Stimulated activated naive CD4-positive, alpha-beta T cell treated with Interleukin-2 at 50 U/mL for 16 hours (primary cell): ENCODE measurements at places on chromosomes 4 and X.
A peak's percentile ranks its signal among the peaks of the same experiment; 100 is the strongest.

DNA sequence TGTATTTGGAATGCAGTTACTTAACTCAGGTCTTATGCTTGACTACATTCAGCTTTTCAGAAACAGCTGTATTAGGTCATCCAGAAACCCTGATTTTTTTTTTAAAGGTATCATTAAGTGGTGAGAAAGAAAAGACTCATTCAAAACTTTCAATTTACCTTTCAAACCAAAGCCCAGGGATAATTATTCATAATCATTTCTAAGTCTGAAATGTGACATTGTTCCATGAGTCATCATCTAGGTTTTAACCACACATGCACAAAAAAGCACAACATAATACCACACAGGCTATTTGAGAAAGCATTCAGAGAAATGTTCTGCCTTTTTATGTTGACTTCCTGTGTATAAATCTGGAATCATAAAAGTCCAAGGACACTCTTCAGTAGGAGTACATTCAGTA, 288.2 kb downstream of the IL1RAPL2 start:
- no peak for DNase-seq

DNA sequence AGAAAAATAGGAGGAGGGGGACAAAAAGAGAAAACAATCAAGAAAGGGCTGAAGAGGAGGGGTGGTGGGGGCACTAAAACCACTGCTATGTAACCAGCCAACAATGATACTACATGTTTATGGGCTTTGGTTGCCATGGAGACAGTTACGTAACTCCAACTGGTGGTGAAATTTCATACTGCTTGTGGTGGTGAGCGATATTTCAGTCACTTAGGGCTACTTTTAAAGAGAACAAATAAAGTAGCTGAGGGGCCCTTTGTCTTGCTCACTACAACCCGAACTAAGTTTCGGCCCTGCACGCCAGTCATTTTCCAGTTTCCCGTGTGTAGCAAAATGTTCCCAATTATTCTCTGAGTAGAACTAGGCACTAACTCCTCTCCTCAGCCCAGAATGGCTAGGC, 275.2 kb upstream of the EDA2R start:
- no peak for DNase-seq

- no peak for DNase-seq
Measured at GRCh38 chr4:122978789-122979188, 56.4 kb upstream of the NUDT6 start.

DNA sequence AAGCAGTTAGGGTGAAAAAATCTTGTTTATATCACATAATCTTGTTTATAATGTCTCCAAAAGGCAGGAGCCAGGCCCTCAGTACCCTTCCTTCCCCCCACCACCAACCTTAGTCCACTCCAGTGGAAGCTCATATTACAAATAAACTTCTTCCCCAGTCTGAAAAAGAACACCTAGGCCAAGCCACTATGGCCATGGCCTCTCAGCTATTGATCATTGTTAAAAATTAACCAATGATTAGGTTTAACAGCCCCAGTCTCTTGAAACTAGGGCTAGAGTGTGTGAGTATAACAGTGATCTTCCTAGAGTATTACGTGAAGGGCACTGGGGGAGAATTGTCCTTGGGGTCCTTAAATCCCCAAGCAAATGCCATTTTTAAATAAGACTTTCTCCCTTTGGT, 411.9 kb upstream of the EDA2R start:
- DNase-seq = no peak

GRCh38 chr4:18100657-18101056, 79.1 kb upstream of the LCORL start:
- DNase-seq = no peak

GRCh38 chr4:185598846-185599552, 63.7 kb upstream of the PDLIM3 start:
- no peak for DNase-seq

DNA sequence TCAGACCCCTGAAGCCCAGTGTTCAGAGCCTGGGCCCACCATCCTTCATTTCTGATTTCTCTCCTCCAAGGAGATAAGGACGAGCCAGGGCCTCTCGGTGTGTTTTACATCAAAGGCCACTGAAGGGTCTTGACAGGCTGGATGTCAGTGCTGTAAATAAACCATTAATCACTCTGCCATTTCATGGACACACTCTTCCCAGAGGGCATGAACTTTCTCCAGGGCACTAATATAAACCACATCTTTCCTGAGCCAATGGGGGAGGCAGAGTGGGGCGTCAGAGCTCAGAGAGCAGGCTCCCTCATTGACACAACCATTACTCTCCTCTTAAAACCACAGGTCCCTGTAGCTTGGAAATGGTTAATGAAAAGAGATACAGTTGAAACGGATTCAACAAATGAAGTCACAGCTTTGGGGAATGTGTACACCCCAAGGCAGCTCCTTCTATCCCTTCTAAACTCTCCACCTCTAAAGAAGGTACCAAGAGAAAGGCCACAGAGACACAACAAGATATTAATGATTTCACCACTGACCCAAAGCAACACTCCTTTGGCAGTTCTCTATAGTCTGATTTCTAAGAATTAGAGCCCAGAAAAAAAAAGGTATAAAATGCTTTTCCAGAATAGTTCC, 200.6 kb downstream of the CHIC2 start:
- no peak for DNase-seq

DNA sequence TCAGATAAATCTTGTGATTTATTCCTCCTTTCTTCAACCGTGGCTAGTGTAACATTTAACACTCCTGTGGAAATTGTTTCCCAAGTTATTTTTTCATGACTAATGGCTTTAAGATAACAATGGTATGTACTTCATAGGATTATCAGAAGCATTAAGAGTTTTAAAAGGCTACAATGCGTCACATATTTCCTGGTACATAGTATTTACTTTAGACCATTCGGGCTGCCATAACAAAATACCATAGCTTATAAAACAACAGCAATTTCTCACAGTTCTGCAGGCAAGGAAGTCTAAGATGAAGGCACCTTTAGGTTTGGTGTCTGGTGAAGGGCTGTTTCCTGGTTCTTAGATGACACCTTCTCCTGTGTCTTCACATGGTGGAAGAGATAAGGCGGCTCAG, 158.6 kb downstream of the PAPSS1 start:
- DNase-seq = no peak

DNA sequence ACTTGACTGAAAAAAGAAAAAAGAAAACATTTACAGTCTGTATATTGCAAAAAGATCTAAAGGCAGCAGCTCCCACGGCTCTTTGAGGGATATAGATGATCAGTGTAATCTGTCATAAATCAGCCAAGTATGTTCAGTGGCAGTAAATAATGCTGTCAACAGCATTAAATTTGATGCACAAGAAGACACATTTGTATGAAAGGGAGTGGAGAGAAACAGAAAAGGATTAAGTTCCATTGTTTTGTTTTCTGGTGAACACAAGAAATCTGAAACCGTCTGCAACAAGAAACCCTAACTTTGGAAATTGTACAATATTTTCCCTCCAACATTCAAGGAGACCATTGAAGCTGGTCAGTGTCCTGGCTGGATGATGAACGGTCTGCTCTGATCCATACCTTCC, 27.6 kb upstream of the C1QTNF7 start:
- no peak for DNase-seq

GRCh38 chr4:24108567-24108966, 218.7 kb upstream of the PPARGC1A start:
- DNase-seq = no peak

DNA sequence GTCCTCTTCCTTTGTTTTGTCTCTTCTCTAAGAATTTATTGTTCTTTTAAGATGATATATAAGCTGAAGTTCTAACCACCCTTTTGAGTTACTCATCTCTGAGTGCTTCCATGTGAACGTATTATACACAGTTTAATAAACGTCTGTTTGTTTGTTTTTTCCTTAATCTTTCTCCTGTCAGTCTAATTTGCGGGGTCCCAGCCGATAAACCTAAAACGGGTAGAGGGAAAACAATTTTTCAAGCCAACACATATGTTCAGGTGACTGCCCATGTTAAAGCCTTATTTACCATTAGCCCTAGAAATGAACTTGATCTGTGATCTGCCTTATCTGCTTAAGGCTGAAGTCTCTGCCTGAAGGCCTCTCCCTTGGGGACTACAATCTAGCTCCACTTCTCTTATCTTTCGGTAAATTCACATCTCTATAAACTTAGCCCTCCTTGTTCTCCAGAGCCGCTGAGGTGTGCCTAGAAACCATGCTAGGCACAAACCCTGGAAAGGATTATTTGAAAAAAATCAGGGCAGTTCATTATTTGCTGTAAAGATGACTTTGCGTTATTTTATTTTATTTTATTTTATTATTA, 158.8 kb downstream of the CAMK2D start:
- no peak for DNase-seq

GRCh38 chrX:37685381-37686359, at the start of gene XK:
Gene XK (plus strand): TSS chrX:37685791. CDS start chrX:37685962, 171 bp downstream.
- peak; percentile 31 for DNase-seq

GRCh38 chr4:139144161-139144859, 32.7 kb downstream of the ELF2 start:
- no peak for DNase-seq

DNA sequence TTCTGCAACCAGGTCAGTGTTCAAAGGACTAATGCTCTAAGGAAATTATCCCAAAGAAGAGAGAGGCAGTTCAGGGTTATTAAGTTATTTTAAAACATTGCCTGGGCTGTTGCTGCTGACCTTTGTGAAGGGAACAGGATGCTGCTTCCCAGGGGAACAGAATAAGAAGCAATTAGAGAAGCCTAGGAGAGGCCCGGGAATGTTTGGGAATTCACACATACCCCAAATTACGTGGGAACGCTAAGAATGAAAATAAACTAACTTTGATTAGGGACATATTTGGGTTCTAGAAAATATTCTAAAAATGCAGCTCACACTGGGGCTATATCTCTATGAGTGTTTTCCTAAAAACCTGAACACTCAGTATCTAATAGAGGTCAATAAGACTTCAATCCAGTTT, 243.1 kb upstream of the FTHL17 start:
- DNase-seq = no peak

DNA sequence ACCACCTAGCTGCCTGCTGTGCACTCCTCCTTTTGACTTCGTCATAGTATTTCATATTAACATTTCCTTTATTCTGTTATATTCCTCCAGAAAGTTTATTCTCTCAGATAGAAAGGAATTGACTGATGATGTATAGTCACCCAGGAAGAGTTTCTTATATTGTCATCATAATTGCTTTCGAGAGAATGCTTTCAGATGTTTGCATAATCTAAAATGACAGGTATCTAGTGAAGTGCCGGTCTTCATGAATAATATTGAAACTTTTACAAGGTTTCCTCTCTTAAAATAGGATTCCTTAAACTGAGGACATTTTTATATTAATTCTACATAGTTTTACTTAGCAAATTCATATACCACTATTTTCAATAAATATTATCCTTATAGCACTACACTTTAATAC, 10.1 kb downstream of the SEC24D start:
- no peak for DNase-seq

DNA sequence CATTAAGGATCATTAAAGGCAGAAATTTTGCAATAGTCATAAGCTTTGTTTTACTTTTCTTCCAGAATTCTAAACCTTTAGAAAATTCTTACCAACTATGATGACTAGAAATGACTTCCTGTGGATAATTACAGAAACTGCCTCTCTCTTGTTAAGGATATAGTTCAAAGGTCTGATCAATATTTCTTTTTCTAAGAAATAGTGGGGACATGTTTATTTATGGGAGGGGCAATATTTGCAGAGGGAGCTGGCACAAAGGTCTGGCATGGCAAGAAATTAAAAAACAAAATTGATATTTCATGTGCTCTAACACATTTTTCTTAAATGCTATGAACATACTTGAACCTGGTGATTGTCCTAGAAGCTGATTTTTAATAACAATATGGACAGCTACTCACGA, 448.9 kb downstream of the KCTD8 start:
- no peak for DNase-seq

DNA sequence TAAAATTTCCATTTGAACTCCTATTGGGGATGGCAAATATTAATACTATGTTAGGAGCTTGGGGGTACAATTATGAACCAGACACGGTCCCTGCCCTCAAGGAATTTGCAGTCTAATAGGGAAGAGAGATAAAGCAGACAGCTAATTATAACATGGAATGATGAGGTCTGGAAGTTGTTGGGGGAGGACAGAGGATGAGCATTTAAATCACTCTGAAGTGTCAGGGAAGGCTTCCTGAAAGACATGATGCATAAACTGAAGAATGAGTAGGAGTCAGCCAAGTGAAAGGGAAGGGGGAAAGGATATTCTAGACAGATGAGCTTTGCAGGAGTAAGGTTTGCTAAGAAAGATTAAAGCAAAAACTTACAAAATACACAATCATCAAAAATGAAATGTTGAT, 15.9 kb downstream of the PLAC1 start:
- DNase-seq = no peak

DNA sequence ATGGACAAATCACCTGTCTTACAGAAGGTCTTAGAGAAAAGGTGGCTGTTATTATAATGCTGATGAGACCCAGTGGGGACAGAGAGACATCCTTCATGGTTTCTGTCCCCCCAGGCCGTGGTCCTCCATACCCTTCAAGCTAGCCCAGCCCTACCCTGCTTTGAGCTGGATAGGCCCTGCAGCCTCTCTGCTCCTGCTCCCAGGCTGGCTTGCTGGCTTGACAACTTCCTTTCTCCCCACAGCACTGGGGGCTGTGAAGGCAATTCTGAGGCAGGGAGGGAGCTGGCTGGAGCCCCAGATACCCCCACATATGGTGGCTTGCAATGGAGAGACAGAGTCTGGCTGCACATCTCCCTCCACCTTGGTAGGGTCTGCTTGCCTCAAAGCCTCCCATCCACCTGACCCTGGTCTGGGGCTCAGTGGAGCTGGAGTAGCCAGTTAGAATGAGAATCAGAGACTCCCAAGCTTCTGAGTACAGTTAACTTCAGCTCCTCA, 118.2 kb downstream of the PJA1 start:
- no peak for DNase-seq

GRCh38 chr4:124872659-124873058, 160.1 kb upstream of the ANKRD50 start:
- no peak for DNase-seq

- DNase-seq = no peak
Measured at GRCh38 chr4:88012647-88013046, 5.2 kb downstream of the PKD2 start.

GRCh38 chr4:181416966-181417365, 826.2 kb upstream of the TENM3 start:
- no peak for DNase-seq

GRCh38 chr4:61246034-61246433, 45.9 kb downstream of the ADGRL3 start:
- DNase-seq = no peak

DNA sequence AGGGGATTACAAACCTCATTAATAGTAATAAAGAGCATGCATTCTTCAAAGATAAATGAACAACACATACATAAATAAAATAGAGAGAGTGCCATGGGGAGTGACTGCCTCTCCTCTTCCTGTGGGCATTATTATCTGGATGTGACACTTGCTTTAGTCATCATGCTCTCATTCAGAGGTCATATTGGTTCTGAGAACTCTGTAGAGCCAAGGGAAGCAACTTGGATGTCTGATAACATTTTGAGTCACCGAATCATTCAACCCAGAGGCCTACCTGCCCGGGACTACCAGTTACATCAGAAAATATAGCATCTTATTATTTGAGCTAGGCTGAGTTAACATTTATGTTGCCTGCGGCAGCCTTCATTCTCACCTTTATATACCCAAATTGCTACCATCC, 489.5 kb downstream of the STIM2 start:
- DNase-seq = no peak

- DNase-seq = no peak
Measured at GRCh38 chr4:23091711-23092110, 399.0 kb downstream of the GBA3 start.
